H9 (cell line): ENCODE measurements at places on chromosomes 4 and X.

DNA sequence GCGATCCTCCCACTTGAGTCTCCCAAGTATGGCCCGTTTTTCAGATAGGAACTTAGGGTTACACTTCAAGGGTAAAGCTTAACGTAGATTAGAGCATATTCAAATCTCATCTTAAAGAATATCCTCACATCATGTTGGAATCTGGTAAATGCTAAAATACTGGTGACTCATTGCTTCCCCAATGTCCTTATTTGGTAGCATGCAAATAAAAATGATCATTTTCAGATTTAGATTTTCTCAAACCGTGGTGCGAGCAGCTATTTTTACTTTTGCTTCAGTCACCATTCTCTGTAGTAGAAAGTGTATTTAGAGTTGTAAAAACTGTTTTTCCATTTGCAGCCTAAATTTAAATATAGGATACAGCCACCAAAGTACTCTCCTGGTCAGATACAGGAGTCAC is 101.5 kb upstream of the MAML3 start:
- DNase-seq, result no peak

- no peak for DNase-seq
Measured at GRCh38 chrX:24090300-24091200, 35.8 kb downstream of the EIF2S3 start.

DNA sequence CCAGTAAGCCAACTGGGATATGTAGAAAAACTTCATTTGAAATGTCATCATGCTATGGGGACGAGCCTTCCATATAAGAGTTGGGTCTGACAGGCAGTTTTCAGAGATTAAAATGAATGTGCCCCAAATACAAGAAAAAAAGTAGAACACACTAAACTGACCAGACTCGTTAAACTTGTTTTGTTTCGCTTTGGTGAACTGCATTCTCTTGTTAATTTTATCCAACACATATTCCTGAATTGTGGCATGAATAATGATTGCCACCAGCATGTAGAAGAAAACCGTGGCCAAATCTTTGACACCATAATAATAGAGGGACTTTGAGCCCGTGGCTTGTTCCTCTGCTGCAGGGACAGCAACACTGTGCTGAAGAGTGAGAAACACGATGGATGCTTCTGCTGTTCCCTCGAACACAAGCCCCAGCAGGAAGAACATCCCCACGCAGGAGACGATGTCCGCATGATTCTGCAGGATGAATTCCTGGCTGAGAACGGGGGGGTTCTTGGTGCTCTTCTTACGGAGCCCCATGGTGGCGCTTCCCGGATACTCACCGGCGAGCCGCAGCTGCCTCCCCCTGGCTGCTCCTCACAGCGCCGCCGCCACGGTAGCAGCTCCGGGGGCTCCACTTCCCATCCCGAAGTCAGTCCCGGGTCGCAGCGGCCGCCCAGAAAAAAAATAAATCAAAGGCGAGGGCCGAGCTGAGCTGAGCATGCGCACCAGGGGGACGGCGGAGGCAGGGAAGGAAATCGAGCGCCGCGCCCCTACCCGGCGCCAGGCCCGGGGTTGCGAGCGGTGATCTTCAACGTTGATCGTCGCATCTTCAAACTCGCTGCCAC is at the start of gene TRAM1L1:
TRAM1L1 (minus strand) TSS at position 711 of the 836 bp plus-strand sequence; CDS start at position 528, 183 bp downstream.
- DNase-seq, result peak; percentile 89

DNA sequence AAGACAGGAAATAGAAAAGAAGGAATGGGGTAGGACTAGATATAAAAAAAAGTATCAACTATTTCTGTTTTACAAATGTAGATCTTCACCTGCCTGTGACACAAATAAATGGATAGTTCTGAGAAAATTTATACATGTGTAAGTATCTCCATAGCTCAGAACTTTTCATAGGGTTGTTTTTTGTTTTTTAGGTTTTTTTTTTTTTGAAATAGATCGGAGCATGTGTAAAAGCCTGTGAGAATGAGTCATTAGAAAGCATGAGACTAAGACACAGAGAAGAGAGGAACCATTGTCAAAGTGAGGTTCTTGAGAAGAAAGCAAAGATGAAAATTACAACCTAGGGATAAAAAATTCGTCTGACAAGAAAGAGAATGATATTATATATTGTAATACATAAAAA is 481.6 kb downstream of the PABPC4L start:
- DNase-seq, result no peak

DNA sequence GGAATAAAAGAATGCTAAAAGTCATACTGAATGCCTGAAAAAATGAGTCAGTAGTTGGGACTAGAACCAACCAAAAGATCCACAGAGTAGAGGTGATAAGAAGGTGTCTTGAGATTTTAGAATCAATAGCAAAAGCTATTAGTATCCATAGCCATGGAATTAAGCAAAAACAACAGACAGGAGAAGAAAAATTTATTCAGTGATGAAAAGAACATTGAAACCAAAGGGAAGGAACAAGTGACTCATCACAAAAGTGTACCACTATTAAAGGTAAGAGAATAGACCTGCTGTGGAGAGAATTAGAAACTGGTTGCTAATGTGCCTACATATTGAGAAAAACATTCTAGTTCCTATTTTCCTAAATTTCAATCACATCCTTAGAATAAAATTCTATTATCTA is 182.0 kb upstream of the NEIL3 start:
- no peak for DNase-seq

- no peak for DNase-seq
Measured at GRCh38 chr4:118816538-118817177, 19.3 kb downstream of the SEC24D start.

- DNase-seq, result no peak
Measured at GRCh38 chrX:142238536-142238935, 33.4 kb upstream of the MAGEC2 start.

DNA sequence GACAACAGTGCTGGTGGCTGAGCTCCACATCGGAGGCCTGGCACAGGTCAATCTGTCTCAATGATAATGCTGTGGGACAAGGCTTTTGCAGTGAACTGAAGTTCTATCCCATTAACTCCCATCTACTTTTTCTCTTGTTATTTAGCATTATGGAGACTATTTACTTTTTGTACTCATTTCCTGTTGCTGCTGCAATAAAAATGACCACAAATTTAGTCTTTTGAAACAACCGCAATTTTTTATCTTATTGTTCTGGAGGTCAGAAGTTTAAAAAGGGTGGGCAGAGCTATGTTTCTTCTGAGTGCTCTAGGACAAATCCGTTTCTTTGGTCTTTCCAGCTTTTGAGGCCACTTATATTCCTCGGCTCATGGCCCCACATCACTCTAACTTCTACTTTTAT is 111.0 kb upstream of the PITX2 start:
- no peak for DNase-seq

GRCh38 chr4:72984351-72984750 is 85.2 kb downstream of the COX18 start:
- DNase-seq, result no peak

DNA sequence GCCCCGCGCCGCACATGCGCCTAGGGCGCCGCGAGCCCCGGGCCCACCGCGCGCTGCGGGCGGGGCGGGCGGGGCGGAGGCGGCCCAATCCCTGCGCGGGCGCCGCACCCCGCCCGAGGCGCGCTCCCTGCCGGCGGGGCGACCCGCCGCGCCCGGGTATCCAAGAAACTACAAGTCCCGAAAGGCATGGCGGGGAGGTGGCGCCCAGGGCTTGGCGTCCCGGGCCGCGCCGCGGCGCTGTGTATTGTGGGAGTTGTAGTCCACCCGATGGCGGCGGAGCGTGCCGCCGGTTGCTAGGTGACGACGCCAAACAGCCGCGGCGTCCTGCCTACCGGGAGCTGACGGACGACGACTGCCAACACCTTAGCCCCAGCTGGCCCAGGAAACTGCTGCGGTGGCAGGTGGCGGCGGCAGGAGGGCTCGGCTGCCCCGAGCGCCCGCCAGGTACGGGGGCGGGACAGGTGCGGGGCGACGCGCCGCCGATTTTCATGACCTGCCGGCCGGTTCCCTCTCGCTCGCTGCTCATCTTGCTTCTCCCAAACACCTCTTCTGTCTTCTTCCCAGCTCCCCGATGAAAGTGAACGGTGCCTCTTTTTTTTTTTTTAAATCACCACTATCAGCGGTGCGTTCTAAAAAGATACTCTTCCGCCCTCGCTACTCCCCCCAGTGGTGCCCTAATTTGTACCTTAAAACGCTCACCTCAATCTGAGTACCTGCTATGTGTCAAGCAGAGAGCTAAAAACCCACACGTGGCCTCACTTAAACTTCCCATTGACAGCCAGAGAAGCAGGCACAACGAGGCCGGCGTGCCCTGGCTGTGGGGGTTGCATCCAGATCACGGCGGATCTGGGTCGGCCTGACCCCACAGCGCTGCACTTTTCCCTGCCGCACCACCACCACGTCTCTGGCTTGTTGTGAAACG is at the start of gene CFAP99:
CFAP99 (plus strand) TSS at position 306 of the 922 bp plus-strand sequence.
- peak; percentile 99 for DNase-seq

- DNase-seq, result no peak
Measured at GRCh38 chr4:108937066-108937465, 174.2 kb upstream of the ETNPPL start.

- DNase-seq, result no peak
Measured at GRCh38 chr4:48974979-48975640, 11.0 kb upstream of the CWH43 start.

DNA sequence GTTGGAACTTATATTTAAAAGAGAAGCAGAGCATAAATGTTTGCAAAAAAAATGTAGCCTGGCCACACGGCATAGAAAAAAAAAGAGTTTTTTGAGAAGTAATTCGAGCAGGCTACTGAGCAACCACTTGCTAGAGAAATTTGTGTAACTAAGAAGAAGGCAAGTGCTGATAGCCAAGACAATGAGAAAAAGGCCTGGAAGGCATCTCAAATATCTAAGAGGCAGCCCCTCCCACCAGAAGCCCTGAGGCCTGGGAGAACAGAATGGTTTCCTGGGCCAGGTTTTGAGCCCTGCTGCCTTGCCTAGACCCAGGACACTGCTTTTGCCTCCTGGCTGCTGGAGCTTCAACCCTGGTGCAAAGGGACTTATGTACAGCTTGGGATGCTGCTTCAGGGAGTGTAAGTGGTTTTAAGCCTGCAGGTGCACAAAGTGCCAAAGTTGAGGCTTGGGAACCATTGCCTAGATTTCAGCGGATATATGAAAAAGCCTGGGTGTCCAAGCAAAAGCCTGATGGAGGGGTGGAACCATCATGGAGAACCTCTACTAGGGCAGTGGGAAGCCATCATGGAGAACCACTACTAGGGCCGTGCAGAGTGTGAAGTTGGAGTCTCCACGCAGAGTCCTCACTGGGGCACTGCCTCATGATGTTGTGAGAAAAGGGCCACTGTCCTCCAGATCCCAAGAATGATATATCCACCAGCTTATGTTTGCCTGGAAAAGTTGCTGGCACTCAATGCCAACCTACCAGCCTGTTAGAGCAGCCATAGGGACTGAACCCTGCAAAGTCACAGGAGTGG is 9.7 kb downstream of the TECRL start:
- no peak for DNase-seq
